ENCODE measurements at places on chromosomes 1 and 21. TPM values are rescaled to one million over a fixed set of nuclear protein-coding genes. Genes with fewer than 3 reads are reported as not detected.
A peak's percentile ranks its signal among the peaks of the same experiment; 100 is the strongest.

Gene GCSAML
- total RNA-seq, result not detected

Gene SDF4
- 91.4 TPM for total RNA-seq

DNA sequence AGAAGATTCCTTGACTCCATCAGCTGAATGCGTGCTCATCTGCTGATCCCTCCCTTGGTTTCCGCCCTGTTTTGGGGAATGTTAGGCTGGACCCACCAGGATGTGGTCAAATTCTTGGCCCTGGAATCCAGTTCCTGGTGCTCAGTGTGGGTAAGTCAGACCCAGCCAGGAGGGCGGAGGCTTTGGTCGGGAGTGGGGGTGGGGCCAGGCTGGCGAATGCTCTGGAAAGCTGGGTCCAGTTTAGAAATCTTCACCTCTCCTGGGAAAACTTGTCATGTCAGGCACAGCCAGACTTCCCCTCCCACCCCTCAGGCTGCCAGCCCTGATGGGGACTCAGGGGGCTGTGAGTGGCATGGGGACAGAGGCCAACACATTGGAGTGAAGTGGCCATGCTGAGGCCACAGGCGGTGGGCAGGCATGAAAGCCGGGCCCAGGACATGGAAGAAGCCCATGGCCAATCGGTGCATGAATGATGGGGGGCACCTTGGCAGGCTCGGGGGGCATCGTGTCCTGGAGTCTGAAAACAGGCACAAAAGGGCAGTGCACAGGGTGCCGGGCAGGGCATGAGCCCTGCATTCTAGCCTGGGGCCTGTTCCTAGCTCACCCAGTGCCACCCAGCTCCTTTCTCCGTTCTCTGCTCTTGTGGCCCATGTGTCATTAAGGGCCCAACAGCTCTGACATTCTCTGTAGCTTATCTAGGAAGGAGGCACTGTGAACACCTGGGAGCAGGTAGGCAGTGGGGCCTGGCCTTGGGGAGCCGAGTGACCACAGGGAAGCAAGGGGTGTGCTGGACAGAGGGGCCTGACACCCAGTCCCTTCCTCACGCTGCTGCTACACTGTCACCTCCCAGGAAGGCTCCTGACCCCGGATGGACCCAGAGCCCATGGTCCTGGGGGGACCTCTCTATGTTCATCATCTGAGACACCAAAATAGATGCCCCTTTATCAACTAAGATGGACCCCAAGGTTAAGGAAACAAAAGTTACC is 14.6 kb upstream of the PADI1 start:
- no peak for DNase-seq

- DNase-seq, result peak; percentile 23
These were observed 11.4 kb upstream of the RGS16 start for GRCh38 chr1:182615468-182616129.

GRCh38 chr1:53984726-53985125 is 33.3 kb downstream of the LDLRAD1 start:
- DNase-seq, result no peak

DNA sequence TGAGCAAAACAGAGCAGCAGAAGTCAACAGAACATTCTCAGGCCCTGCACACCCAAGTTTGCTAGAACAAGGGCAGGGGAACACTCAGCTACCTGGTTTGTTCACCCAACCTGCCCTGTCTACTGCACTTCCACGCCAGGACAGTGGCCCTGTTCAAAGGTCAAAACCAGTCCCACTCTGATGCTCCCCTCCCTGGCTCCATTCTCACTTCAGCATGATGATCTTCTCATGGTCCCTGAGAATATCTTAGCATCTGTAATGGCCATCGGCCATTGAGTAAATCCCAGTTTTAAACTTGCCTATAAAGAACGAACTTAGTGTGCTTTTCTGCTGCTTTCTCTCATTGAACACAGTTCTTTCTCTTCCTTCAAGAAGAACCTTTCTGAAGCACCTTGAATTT is 293.6 kb downstream of the SMYD3 start:
- DNase-seq, result no peak

- DNase-seq, result no peak
These were observed 463.3 kb downstream of the DPYD start for GRCh38 chr1:97457446-97458089.

DNA sequence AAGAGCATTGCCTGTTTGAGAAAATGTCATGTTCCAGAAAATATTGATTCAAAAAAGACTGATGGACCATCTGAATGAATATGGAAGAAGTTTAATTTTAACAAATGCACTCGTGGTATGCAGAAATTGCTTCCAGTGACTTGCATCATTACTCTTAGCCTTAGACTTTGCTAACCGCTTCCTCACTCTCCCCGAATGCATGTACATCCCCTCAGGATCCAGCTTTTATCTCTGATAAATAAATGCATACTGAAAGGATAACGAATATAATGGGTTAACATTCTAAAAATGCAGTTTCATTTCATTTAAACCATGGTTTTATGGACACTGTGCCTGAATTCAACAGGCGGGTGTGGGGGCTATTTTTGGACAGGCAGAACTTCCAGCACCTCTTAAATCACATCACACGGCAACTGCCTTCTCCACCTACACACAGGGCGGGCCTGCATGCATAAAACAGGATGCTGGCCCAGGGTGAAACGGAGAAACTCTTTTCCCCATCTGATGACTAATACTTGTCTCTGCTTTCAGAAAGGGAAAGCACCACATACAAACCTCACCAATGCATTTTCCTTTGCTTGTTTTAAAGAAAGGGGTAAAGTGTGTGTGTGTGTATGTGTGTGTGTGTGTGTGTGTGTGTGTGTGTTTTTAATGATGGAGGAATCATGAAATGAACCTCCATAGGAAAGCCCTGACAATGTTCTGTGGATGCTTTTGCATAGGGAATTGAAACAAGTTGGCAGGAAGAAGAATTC is 48.7 kb downstream of the SPAG17 start:
- peak; percentile 14 for DNase-seq

DNA sequence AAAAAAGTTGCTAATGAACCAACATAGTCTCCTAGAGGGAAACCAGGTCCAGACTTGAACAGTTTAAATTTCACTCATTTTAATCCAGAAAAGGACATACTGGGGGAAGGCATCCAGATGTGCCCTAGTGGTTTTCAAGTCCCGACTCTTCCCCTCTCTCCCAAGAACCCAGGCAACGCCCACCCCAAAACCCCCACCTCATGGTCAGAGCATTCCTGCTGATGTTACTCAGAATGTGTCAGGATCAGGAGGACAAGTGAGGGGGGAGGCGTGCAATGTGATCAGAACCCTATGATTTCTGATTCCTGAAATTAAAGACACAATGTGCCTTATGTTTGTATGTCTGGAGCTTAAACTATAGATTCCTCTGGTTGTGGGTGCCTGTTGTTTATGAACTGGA is 1.6 kb upstream of the CTSK start:
- DNase-seq, result no peak

GRCh38 chr21:46336603-46337002 is 12.6 kb downstream of the PCNT start:
- DNase-seq, result no peak

DNA sequence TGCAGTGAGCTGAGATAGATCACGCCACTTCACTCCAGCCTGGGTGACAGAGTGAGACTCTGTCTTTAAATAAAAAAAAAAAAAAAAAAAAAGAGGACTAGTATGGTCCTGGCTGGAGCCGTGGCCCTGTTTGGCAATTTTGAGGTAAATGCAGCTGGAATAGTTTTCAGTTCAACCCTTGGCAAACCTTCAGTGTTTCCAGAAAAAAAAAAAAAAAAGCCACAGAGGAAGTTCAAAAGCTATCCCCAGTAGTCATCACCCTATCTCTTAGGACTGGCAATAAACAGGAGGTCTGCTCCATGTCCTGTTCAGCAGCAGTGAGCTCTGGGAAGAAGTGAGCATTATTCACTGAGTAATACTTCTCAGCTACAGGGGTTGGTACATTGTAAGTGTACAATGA is 56.8 kb upstream of the ERRFI1 start:
- no peak for DNase-seq

DNA sequence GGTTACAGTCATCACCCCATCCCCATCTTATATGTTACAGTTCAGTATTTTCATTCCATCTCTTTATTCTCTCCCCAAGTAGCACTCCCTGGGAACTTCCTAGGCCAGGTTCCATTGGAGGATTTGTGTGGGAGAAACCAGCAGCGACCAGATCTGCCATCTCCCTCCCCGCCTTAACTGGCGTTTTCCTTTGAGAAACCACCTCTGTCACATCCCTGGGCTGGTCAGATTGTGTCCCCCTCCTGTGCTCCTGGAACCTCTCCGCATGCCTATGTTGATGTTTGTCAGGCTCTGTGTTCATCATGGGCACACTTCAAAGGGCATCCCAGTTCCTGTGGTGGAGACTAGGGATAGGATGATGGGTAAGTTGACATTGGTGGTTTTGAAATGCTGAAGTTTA is 126.4 kb downstream of the KIAA0319L start:
- DNase-seq, result no peak

- DNase-seq, result no peak
These were observed 3.7 kb upstream of the SHISAL2A start for GRCh38 chr1:52629325-52629643.

- no peak for DNase-seq
These were observed 17.8 kb downstream of the PKNOX1 start for GRCh38 chr21:42991992-42992740.

- no peak for DNase-seq
These were observed at the start of gene RGS4 for GRCh38 chr1:163069142-163069541. RGS4 (plus strand) TSS chr1:163069361; CDS start chr1:163069485, 124 bp downstream.

Gene NPL
- total RNA-seq, result 2.7 TPM

DNA sequence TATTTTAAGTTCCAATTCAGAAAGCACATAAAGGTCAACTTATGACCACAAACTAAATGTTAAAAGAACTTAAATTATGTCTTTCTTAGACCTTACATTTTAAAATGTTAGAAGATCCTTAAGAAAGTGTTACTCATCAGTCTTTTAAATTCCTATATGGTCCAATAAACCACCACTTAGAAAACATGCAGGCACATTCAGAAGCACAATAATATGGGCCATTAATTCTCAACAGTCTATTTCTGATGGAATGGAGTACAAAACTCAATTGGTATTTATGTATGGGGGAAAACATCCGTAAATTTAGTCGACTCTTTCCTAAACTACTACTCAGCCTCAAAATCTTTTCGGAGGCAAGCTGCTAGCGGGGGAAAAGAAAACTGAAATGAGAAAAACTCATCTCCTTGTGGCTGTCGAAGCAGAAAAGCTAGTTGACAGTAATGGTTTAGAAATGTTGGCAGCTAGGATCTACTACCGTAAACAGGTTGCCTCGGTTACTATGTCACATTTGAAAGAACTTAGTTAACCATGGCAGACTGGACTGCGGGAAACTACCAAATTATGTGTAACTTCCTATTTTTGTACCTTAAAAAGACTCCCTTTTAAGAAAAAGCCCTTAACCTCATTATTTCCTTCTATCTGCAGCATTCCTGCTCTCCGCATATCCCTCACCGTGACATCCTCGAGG is 1.0 kb downstream of the TRMT1L start:
- DNase-seq, result peak; percentile 11

Gene GSTM1
- 77.2 TPM for total RNA-seq

- no peak for DNase-seq
These were observed 39.8 kb downstream of the COL6A1 start for GRCh38 chr21:46021398-46021797.

DNA sequence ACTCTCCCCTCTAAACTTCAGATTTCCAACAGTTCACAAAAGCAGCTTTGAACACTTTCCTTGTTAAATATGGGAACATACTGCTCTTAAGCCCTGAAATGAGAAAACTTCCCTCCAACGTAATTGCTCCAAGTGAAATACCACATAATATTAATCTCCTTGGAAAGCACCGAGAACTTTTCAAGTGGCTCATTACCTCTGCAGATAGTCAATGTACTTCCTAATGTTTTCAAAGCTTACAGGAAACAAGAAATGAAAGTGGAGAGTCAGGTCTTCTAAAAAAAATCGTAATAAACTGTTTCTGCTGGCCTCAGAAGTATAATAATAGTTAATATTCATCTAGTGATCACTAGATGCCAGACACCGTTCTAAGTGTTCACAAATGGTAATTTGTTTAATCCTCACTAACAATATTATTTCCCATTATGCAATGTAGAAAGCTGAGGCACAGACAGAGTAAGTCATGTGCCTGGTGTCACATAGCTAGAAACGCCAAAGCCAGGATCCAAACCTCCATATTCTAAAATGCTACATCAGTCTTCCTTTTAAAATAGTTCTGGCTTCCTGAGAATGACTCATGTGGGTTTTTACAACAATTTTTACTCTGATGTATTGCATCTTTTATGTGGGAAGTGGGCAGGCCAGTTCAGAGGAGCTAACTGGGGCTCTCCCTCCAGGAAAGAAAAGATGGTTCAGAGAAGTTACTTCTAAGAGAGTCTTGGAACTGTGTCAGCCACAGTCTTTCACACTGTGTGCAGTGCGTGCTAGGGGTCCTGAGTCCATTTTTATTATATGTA is 177.2 kb downstream of the PLPPR4 start:
- no peak for DNase-seq

GRCh38 chr1:14160781-14161180 is 437.7 kb upstream of the KAZN start:
- no peak for DNase-seq

DNA sequence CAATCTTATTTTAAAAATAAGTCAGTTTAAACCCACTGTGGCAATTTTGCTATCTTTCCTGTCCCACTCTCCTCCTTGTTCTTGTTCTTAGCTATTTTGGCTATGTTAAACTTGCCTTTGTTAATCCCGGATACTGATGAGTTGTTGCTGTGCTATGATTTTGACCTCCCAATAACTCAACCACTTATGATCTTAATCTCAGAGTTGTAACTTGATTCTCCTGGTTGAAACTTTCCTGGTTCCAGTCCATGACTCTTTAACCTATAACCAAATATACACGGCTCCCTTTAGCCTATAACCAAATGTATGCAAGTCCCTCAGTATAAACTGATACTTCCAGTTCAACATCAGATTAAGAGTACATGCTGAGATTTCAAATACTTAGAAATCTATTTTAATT is 15.6 kb upstream of the ACADM start:
- no peak for DNase-seq

GRCh38 chr1:63884486-63884885 is 110.7 kb downstream of the ROR1 start:
- no peak for DNase-seq

GRCh38 chr1:230167419-230167852 is 100.4 kb downstream of the GALNT2 start:
- DNase-seq, result peak; percentile 38

GRCh38 chr1:180131510-180131909 is 23.2 kb upstream of the QSOX1 start:
- DNase-seq, result no peak
